Left lung (tissue), 14 donors: ENCODE measurements at places on chromosomes 7 and 10. TPM values are rescaled to one million over a fixed set of nuclear protein-coding genes. Genes with fewer than 3 reads are reported as not detected.

GRCh38 chr7:3897430-3898372, 596.6 kb downstream of the SDK1 start:
- DNase-seq: no peak

GRCh38 chr10:80154978-80155695, 22.6 kb downstream of the PLAC9 start:
- no peak for DNase-seq

- no peak for DNase-seq
Measured at GRCh38 chr7:83011954-83012353, 150.7 kb downstream of the PCLO start.

The FGFBP3 gene
- 3.4 TPM for polyA plus RNA-seq

GRCh38 chr10:130020651-130021382, 56.7 kb upstream of the EBF3 start:
- DNase-seq: no peak

DNA sequence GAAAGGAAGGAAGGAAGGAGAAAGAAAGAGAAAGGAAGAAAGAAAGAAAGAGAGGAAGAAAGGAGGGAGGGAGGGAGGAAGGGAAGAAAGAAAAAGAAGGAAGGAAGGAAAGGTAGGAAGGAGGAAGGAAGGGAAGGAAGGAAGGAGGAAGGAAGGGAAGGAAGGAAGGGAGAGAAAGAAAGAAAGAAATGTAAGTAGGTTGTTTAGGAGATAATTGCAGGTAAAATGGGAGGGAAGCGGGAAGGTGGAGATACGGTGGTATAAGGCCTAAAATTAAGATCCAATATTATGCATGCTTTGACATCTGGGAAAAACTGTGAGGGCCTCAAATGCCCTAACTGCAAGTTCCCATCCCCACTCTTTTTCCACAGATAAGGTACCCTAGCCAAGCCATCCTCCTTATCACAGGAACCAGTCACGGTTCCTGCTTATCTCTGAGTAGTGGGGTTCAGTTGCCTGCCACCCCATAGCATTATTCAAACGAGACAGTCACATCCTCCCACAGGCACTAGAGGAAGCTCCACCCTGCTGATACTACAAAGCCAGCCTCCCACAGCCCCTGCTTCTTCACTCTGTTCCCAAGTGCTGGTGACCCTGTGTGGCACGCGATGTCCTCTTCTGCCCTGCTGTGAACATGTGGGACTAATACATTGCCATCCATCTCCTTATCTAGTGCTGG, 28.7 kb downstream of the ST8SIA6 start:
- DNase-seq: no peak

- DNase-seq: no peak
Measured at GRCh38 chr10:19968745-19969144, 152.5 kb downstream of the PLXDC2 start.

- no peak for DNase-seq
Measured at GRCh38 chr7:21256310-21256877, 171.5 kb upstream of the SP4 start.

The SUN3 gene
- polyA plus RNA-seq: not detected
